Erythroblast (primary cell): ENCODE measurements at places on chromosomes 7 and 10.

- no peak for DNase-seq
Measured at GRCh38 chr7:115683093-115683492, 347.5 kb downstream of the TFEC start.

DNA sequence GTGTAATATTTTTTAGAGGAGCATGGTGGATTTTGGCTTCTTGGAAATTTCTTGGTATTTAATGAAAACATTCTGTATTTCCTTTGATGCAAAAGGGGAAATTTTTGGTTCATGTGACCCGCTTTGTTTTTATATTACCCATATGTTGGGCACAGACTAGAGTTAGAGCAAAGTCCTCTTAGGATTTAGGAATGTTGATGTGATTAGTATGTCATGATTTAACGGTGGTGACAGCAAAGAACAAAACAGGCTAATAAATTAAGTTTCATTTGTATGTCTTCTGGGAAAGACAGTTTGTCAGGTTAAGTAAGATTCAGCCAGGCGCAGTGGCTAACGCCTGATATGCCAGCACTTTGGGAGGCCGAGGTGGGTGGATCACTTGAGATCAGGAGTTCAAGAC lies 304.6 kb downstream of the REEP3 start:
- DNase-seq: no peak

DNA sequence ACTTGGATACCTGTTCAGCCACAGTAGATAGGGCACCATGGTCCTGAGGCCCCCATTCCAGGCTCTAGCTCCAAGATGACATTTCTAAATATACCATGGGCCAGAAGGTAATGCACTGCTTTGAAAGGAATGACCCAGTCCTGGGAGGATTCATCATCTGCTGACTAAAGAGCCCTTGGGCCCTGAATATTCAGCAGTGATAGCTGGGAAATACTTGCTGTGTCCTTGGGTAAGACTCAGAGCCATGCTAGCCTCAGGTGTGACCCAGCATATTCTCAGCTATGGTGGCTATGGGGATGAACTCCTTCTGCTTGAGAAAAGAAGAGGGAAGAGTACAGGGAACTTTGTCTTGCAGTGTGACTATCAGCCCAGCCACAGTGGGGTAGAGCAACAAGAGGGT lies 21.3 kb upstream of the AGR2 start:
- no peak for DNase-seq

DNA sequence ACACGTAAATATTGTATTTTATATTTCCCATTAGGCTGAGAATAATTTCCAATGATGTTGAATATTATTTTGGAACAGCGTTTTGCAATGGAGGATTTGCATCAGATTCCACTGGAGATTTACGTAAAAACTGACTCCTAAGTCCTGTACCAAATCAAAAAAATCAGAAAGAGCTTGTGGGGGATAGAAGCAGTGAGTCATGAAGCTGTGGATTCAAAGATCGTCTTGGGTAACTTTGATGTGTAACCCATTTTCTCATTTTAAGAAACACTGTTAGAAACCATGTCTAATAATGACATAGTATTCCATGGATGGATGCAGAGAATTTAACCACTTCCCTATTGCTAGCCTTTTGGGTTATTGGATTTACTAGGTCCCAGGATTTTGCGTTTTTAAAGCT lies 158.6 kb downstream of the INHBA start:
- no peak for DNase-seq

GRCh38 chr10:64156166-64156565 lies 635.0 kb downstream of the REEP3 start:
- no peak for DNase-seq

GRCh38 chr10:102444851-102445250 lies 6.5 kb downstream of the C10orf95 start:
- no peak for DNase-seq

GRCh38 chr10:33180390-33180789 lies 154.1 kb downstream of the NRP1 start:
- DNase-seq: no peak

GRCh38 chr7:45682836-45683555 lies 108.8 kb downstream of the ADCY1 start:
- DNase-seq: no peak

- DNase-seq: peak; percentile 26
Measured at GRCh38 chr10:101290881-101291280, 61.6 kb upstream of the LBX1 start.

DNA sequence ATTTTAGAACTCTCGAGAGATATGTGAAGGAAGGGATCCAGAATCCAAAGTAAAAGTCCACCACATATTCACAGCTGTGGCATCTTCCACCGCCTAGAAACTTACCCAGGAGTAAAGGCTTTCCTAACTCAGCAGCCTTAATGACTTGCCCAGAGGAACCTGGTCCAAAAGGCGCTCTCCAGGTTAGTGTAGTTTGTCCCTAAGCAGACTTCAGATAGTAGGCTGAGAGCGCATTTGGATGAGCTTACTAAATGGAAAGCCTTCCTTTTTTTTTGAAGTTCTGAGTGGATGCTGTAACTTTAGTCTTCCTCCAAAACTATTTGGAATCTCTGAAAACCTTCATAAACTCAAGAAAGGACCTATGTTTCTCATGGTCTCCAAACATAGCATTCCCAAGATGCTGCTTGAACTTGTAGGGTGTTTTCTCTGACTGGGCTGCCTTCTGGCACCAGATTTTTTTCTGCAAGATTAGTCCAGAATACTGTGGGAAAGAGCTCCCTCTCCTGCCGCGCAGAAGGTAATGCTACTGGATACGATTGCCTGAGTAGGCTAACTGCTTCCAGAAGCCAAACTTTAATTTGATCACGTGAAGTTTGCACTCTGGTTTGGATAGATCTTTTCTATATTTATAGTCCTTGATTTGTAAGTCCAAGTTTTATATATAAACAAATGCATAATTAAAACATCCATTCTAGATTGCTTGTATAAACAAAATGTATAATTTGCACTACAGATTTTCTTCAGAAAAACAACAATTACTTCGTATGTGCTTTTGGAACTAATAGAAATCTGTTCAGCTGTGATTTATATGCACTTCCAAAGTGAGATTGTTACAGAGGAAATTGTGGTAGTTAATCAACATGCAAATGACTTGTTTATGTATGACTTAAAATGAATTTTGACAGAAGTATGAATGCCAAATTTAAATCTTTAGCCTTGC lies 19.6 kb upstream of the GPR37 start:
- peak; percentile 20 for DNase-seq

- DNase-seq: peak; percentile 27
Measured at GRCh38 chr10:123140164-123140982, 4.6 kb downstream of the HMX3 start.
